ENCODE measurements at places on chromosomes 2 and 18.

DNA sequence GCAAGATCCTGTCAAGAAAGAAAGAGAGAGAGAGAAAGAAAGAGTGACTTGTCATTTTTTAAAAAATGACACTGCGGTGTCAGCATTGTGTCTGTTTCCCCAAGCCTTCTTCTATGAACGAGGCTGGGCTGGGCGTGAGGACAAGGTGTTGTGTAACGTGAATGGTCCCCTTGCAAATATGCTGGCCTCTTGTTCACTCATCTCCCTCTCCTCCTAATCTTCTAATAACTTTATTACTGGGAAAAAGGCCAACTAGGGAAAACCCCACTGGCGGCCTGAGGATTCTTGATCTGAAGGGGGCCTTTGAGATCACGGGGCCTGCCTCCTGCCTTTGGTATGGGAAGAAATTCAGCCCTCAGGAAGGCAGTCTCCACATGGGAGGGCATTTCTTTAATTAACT is 163.1 kb downstream of the MIB1 start:
- DNase-seq: no peak

- no peak for DNase-seq
Measured at GRCh38 chr2:189300916-189301315, 121.4 kb upstream of the COL5A2 start.

- no peak for DNase-seq
Measured at GRCh38 chr2:1708476-1709334, 35.6 kb downstream of the PXDN start.

- no peak for DNase-seq
Measured at GRCh38 chr2:41719756-41720155, 328.1 kb upstream of the PKDCC start.

DNA sequence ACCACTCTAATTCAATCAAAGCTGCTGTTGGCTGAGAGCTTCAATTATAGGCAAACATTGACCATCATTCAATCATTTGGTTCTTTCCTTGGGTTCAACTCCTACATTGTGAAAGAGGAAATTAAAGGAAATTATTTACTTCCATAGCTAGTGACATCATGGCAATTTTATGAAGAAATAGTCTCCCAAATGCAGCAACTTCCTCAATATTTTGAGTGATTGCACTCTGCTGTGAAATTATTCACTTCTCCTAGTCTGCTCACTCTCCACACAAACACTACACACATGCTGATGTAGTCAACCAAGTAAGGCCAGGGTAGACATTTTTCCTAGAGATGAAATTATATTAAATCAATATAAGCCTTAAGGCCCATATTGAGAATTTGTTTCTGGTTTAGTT is 86.7 kb upstream of the NCKAP5 start:
- DNase-seq: no peak

GRCh38 chr18:62919109-62919838 is 203.9 kb downstream of the PHLPP1 start:
- no peak for DNase-seq

DNA sequence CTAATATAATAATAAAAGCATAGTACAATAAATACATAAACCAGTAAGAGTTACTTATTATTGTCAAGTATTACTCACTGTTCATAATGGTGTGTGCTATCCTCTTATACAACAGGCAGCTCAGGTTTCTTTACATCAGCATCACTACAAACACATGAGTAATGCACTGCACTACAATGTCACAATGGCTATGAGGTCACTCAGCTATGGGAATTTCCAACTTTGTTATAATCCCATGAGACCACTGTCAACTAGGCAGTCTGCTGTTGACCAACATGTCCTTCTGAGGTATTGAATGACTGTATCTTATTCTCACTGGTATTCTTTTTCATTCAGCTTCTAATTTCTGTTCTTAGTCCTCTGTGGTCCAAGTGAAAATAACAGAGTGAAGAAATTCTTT is 250.4 kb upstream of the DSEL start:
- DNase-seq: no peak

DNA sequence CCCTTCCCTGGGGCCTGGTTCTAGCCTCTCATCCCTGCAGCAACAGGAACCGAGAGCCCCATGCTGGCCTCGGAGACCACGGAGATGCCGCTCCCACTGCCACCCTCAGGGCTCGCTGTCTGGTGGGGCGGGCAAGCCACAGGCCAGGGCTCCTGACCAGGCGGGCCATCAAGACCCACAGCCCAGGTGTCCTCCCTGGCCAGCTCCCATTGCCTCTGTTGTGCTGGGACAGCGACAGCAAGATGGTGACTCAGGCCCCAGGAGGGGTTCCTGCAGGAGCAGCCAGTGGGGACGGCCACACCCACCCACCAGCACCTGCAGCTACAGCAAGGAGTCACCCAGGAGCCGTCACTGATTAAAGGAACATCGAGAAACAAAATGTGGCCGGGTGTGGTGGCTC is 7.4 kb downstream of the KLHL30 start:
- no peak for DNase-seq

- DNase-seq: peak; percentile 57
Measured at GRCh38 chr18:2845172-2845571, 1.6 kb upstream of the EMILIN2 start.

- DNase-seq: peak; percentile 12
Measured at GRCh38 chr18:6414723-6415417, at the start of gene L3MBTL4. TSS of gene L3MBTL4 (minus strand) at chr18:6414911. CDS start at chr18:6311625, 103,286 bp downstream.

DNA sequence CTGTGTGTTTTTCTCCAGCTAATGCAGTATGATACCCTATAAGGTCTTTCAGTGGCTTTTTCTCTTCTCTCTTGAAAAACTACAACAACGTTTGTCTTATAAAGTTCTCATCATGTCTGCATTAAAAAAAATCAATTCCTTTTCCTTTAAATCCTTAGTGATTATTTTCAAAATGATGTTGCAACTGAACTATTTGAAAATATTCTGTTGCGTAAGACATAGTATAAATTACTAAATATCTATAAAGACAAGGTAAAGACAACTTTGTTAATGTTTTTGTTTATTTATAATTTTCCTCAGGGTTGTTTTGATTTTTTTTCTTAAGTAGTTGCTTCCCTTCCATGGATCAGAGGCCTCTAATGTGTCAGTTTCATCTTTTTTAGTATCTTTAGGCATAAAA is 21.2 kb downstream of the PARD3B start:
- DNase-seq: no peak

DNA sequence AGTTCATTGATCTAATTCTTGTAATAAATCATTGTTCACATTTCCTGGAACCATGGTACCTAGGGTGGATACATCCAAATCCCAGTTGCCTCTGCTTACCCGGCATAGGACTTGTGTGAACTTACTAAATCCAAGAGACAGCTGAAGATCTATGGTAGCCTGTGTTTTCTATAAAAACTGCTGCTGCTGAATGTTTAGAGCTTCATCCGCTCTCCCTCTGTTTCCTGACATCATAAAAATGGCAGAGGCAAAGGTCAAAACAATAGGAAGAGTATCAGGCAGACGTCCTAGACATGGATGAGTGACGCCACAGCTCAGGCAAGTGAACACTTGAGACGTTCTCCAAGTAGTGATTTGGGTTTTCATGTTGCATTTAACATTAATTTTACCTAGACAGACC is 258.3 kb downstream of the ALPK2 start:
- no peak for DNase-seq

DNA sequence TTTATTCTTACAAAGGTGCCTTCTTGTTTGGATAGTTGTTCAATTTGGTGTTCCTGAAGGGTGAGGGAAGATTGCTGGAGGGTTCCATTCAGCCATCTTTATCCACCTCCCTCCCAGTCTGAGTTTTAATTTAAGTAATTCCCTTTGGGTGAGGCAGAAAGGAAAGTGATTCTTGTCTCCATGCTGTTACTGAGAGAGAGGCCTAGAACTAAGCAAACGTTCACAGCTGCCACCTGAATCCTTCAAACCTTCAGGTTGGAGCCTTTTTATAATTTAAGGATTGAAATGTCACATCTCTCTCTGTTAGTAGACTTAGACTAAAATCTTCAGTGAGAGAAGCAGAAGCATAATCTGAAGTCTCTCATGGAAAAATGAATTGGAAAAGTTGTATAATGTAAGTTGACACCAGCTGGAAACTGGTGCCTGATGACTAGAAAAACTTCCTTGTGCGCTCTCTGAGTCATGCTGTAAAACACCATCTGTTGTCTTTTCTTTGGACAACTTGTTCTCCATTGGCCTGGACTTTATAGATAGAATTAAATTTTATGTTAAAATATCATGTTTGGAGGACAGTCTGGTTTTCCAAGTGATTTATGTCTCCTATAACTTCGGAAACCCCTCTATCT is 14.6 kb downstream of the STRADB start:
- no peak for DNase-seq

DNA sequence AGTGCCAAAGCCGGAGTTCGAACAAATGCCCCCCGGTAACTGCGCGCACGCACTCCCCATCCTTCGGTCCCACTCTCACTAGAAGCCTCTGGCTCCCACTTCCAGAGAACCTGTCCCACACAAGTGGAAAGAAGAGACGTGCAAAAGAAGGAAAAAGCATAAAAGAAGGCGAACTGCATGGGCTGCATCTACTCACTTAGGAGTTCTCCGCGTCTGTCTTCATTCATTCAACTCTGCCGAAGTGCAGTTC is 312 bp downstream of the NR4A2 start:
- no peak for DNase-seq

GRCh38 chr18:74171910-74172606 is 23.7 kb downstream of the TIMM21 start:
- no peak for DNase-seq

GRCh38 chr2:146602383-146602782 is 1242.4 kb upstream of the ACVR2A start:
- no peak for DNase-seq

DNA sequence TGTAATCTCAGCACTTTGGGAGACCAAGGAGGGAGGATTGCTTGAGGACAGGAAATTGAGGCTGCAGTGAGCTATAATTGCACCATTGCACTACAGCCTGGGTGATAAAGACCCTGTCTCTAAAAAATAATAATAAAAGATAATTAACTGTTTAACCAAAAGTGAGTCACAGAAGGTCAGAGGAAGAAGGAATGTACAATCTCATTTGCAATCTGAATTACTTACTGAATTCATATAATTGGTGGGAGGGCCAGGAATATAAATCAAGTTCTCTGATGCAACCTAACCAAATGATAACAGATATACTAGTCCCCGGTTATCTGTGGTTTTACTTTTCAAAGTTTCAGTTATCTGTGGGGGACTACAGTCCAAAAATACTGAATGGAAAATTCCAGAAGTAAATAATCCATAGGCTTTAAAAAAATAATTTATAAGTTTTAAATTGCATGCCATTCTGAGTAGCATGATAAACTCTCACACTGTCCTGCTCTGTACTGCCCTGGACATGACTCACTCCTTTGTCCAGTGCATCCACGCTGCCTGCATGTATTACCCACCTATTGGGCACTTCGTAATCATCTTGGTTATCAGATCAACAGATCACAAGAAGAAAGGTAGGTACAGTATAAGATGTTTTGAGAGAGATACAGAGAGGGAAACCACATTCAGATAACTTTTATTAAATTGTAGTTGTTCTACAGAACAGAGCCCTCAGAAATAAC is 12.8 kb upstream of the MATN3 start:
- DNase-seq: peak; percentile 28

- DNase-seq: peak; percentile 61
Measured at GRCh38 chr18:61980355-61980754, 87.5 kb upstream of the RNF152 start.

- DNase-seq: no peak
Measured at GRCh38 chr2:191209340-191209739, 35.9 kb upstream of the MYO1B start.

GRCh38 chr18:7436166-7436565 is 130.9 kb upstream of the PTPRM start:
- peak; percentile 9 for DNase-seq

DNA sequence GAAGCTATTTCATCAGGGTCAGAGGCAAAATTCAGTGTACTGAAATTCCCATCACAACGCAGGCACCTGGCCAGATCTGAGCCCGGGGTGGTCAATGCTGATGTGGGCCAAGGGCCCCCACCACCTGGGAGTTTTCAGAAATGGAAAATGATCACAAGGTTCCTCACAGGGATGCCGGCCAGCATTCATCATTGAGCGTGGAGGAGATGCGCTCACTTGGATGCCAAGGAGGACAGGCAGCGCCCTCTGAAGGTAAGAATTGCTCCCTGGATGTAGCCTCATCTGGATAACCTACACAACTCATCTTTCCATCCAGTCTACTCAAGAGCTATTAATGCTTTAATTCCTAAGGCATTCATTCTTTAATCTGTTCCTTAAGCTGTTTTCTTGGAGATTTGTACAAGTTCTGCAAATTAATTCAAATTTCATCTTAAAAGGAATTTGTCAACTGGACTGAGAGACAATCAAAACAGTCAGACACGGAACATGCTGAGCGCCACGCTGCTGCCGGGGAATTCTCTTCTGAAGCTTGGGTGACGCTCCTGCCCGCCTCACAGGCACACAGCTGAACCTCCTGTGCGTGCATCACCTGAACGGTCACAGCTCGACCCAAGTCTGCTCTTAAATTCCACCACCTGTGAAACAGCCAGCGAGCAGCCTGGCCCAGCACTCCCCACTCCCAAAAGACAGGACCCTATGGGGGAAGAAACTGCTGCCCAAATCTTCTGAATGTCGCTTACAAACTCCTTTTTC is 206.7 kb downstream of the HDAC4 start:
- no peak for DNase-seq

- no peak for DNase-seq
Measured at GRCh38 chr2:169139993-169140767, 70.8 kb downstream of the DHRS9 start.
